ENCODE measurements at places on chromosomes 5 and 9.

DNA sequence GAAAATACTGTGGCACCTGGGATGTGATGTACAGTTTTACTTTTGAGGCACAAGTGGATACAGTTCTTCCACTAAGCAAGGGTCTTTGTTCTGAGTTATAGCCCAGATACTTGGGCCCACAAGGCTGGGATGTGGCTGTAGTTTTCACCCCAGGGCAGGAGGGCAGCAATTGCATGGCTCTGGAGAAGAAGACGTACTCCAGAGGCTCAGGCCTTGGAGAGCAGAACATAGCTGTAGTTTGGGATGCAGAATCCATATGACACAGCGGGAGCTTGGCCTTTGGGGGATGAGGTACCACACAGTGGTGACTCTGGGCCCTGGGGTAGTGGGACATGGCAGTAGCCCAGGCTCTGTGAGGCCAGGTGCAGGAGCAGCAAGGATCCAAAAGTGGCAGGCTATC lies 110.8 kb upstream of the FSTL4 start:
- DNase-seq, result no peak

- DNase-seq, result no peak
These were observed 116.0 kb upstream of the PPP1R26 start for GRCh38 chr9:135363596-135363995.

- peak; percentile 41 for DNase-seq
These were observed 1.9 kb upstream of the PJA2 start for GRCh38 chr5:109411627-109412026.

- DNase-seq, result peak; percentile 10
These were observed 24.3 kb downstream of the BOD1 start for GRCh38 chr5:173592050-173592669.

DNA sequence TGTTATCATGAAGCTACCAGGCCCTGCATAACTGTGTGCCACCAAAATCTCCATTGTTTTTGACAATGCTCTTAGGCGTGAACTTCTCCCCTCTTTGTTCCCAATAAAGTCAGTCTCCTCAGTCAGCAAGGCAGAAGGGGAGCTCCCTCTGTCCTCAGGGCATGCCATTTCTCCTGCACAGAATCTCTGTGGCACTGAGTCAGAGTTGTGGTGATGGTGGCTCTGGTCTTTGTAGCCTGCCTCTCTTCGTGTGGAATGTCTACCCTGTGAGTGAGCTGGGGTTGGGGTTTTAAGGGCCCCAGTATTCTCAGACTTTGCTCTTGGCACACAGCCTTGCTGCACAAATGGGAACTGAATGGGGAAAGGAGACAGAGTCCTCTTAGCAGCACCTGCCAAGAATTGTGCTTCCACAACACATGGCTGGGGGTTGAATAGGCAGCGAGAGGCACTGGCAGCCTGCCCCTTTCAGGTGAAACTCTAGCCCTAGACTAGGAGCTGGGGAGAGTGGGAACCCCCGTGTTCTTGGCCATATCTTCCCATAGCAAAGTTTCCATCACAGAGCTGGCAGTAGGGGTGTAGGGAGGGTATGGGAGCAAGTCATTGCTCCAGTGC lies 146.6 kb downstream of the SH3GL2 start:
- no peak for DNase-seq
